Hepatocyte (in vitro differentiated cells): ENCODE measurements at places on chromosomes 12 and 14. TPM values are rescaled to one million over a fixed set of nuclear protein-coding genes. Genes with fewer than 3 reads are reported as not detected.

PLA2G1B gene
- 8.5 and 24.9 TPM in 2 replicates for total RNA-seq

CPNE8 gene
- total RNA-seq, result 11.4 and 14.5 TPM in 2 replicates

CRIP2 gene
- total RNA-seq, result 8.3 and 11.3 TPM in 2 replicates

IL31 gene
- not detected in 2 replicates for total RNA-seq

LMNTD1 gene
- 0.87 TPM in 1 of 2 replicates, not detected in the other for total RNA-seq

RPGRIP1 gene
- total RNA-seq, result 0.07 TPM in 1 of 2 replicates, not detected in the other

TPPP2 gene
- not detected in 2 replicates for total RNA-seq

FOXM1 gene
- total RNA-seq, result 4.3 and 6.8 TPM in 2 replicates

DNA sequence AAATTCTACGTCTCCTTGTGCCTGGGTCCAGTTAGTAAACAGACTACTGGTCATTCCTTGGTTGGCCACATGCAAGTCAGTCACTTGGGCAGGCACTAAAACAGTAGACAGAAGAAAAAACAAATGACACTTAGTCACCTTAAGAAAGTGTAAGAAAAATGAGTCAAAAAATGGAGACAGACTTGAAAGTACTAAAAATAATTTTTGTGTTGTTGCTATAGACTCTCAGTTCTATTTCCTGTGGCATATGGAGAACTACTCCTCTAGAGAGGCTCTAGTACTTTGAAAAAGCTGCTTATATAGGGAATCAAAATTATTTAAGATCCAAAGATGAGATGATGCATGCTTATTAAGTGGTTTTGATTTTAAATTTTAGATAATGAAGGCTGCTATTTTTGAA lies 56.0 kb downstream of the PTPRB start:
- H3K36me3 ChIP-seq, result no peaks in the 10 kb centered on the region
- no peaks in the 10 kb centered on the region for H3K27me3 ChIP-seq
- H3K27ac ChIP-seq, result no peak overlapping the region
- H3K4me3 ChIP-seq, result no peak overlapping the region
- H3K4me1 ChIP-seq, result no peaks in the 10 kb centered on the region

- H3K36me3 ChIP-seq, result no peaks in the 10 kb centered on the region
- no peaks in the 10 kb centered on the region for H3K4me1 ChIP-seq
- H3K27ac ChIP-seq, result no peak overlapping the region
- DNase-seq, result no peak
- H3K4me3 ChIP-seq, result no peak overlapping the region
- no peaks in the 10 kb centered on the region for H3K27me3 ChIP-seq
Measured at GRCh38 chr12:127496255-127496654, 770.7 kb upstream of the TMEM132C start.

GRCh38 chr12:102965281-102966155 lies 8.0 kb downstream of the ASCL1 start:
- no peaks in the 10 kb centered on the region for H3K36me3 ChIP-seq
- H3K4me1 ChIP-seq, result peaks cover 4% of the 10 kb centered on the region

GRCh38 chr12:85633491-85633890 lies 202.7 kb downstream of the RASSF9 start:
- H3K4me1 ChIP-seq, result no peaks in the 10 kb centered on the region
- no peak overlapping the region for H3K4me3 ChIP-seq
- H3K36me3 ChIP-seq, result no peaks in the 10 kb centered on the region

- peak overlapping the region; percentile 61 for H3K27ac ChIP-seq
- no peaks in the 10 kb centered on the region for H3K36me3 ChIP-seq
- no peak overlapping the region for H3K4me3 ChIP-seq
- H3K4me1 ChIP-seq, result peaks cover 14% of the 10 kb centered on the region
- H3K27me3 ChIP-seq, result no peaks in the 10 kb centered on the region
- no peak for DNase-seq
Measured at GRCh38 chr12:46134852-46135251, 134.0 kb downstream of the SLC38A1 start.

DNA sequence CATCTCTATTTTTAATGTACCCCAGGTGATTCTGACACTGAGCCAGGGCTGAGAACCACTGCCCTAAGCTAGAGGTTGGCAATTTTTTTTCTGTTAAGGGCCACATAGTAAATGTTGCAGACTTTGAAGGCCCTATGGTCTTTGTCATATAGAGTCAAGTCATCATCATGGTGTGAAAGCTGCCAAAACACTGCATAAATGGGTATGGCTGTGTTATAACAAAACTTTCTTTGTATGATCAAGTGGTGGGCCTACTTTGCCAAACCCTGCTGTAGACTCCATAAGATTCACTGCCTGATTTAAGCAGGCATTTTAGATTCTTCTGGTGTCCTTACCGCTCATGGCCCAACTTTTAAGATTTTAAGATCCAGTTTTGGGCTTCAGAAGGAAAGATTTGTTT lies 76.8 kb downstream of the CLMN start:
- no peaks in the 10 kb centered on the region for H3K27me3 ChIP-seq
- H3K4me3 ChIP-seq, result no peak overlapping the region
- no peak for DNase-seq

- peak overlapping the region; percentile 38 for H3K4me3 ChIP-seq
- no peaks in the 10 kb centered on the region for H3K36me3 ChIP-seq
- peaks cover 6% of the 10 kb centered on the region for H3K4me1 ChIP-seq
- peak; percentile 21 for DNase-seq
- peak overlapping the region; percentile 95 for H3K27ac ChIP-seq
Measured at GRCh38 chr14:81169711-81170103, 51.1 kb downstream of the GTF2A1 start.

GRCh38 chr12:127081058-127081457 lies 1185.9 kb upstream of the TMEM132C start:
- H3K4me3 ChIP-seq, result no peak overlapping the region
- no peak overlapping the region for H3K27ac ChIP-seq
- H3K4me1 ChIP-seq, result no peaks in the 10 kb centered on the region
- no peaks in the 10 kb centered on the region for H3K27me3 ChIP-seq
- no peaks in the 10 kb centered on the region for H3K36me3 ChIP-seq

GRCh38 chr12:132111654-132112304 lies 32.3 kb downstream of the DDX51 start:
- H3K4me1 ChIP-seq, result no peaks in the 10 kb centered on the region
- no peaks in the 10 kb centered on the region for H3K27me3 ChIP-seq
- no peak overlapping the region for H3K4me3 ChIP-seq
- H3K27ac ChIP-seq, result no peak overlapping the region
- no peaks in the 10 kb centered on the region for H3K36me3 ChIP-seq

GRCh38 chr12:22443379-22444316 lies 100.7 kb downstream of the C2CD5 start:
- H3K27ac ChIP-seq, result no peak overlapping the region
- no peaks in the 10 kb centered on the region for H3K27me3 ChIP-seq
- peak; percentile 90 for DNase-seq

DNA sequence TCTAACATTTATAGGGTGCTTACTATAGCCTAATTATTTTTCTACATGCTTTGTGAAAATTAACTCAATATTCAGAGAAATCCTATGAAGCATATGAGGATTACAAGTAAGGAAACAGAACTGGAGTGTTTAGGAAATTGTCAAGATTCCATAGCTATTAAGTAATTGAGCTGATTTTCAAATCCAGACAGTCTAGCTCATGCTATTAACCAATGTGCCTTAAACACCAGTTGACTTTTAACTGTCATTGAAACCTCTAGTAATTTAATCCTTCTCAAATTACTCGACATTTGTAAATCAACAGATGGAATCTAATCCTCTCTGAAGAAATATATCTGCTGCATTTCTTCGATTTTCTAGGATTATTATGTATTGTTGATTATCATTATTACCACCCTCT lies 488.9 kb downstream of the MDGA2 start:
- no peaks in the 10 kb centered on the region for H3K4me1 ChIP-seq
- H3K27me3 ChIP-seq, result no peaks in the 10 kb centered on the region
- H3K27ac ChIP-seq, result no peak overlapping the region
- H3K36me3 ChIP-seq, result no peaks in the 10 kb centered on the region
